T-helper 9 cell (primary cell): ENCODE measurements at places on chromosomes 13 and 19.

GRCh38 chr13:101489643-101490405, 37.3 kb downstream of the ITGBL1 start:
- no peak for DNase-seq

DNA sequence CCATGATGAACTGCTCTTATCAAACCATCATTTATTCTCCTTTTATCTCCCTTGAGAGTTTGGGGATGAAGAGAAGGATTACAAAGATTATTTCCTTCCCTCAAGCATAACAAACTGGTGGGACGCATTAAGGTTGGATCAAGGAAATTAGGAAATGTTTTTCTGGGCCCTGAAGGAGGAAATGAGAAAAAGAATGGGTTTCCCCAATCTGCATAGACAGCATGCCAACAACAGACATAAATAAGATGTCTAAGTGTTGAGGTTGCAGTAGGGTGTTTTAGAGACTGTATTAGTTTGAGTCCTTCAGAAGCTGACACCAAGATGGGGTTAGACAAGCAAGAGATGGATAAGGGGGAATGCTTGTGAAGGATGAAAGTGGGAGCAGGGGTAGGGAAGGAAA, 7.3 kb downstream of the EPSTI1 start:
- no peak for DNase-seq

DNA sequence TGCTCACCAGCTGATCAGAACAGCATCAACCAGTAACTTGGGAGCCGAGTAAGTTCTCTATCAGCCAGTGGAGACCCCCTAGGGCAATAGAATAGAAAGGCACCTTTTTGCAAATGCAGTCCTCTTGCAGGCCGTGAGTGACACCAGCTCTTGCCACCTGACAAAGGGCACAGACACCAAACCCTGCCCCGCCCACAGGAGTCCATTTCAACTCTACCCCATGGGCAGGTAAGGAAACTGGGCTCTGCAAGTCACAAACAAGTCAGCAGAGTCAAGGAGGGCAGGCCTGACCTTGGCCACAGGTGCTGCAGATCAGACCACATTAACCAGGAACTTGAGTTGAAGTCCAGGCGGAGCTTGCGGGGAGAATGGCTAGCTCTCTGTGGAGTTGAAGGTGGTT, 77.4 kb upstream of the SPATA13 start:
- no peak for DNase-seq

DNA sequence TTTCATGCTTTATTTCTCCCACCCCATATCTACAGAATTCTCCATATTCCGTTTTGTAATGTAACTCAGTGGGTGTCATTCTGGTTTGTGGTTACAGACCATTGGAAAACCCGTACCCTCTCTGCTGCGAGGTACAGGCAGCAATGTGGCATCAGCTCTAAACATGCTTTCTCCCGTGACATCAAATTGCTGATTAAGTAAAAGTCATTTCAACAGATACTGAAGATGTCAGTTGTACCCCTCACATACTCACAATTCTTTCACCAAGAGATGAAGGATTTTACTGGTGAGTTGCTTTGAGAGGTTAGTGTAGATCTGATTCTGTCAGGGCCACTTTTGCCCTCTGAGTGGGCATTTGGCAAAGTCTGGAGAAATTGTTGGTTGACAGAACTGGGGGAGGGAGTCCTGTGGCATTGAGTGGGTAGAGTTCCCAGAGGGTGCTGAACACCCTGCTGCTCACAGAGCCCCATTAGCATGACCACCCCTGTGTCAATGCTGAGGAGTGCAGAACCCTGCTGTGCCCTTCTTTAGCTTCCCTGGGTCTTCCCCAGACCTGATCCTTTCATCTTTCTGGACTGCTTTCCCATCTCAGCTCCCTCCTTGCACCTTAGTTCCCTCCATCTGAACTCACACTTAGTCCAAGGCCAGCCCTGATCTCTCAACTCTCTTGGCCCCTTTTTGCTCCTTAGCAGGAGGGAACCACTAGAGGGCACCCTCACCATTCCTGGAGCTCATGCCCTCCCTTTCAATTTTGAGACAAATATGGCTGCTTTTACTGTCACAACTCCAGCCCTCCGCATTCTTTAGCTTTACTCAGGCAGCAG, 39.9 kb upstream of the CEACAM8 start:
- DNase-seq: peak; percentile 5

- DNase-seq: peak; percentile 43
Observed at GRCh38 chr19:912181-913079, 589 bp downstream of the R3HDM4 start.

DNA sequence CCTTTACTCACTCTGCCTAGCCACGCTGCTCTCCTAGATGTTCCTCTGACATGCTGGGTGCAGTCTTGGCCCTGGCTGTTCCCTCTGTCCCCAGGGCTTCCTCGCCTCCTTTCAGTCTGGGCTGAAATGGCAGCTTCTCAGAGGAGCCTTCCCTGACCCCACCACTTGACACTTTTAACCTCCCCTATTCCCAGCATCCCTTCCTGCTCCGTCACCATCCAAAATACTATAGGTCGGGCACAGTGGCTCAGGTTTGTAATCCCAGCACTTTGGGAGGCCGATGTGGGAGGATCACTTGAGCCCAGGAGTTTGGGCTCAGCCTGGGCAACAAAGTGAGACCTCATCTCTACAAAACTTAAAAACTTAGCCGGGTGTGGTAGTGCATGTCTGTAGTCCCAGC, 2.6 kb downstream of the FAM187B start:
- DNase-seq: no peak

- no peak for DNase-seq
Observed at GRCh38 chr13:57314897-57315520, 148.0 kb downstream of the PRR20E start.

DNA sequence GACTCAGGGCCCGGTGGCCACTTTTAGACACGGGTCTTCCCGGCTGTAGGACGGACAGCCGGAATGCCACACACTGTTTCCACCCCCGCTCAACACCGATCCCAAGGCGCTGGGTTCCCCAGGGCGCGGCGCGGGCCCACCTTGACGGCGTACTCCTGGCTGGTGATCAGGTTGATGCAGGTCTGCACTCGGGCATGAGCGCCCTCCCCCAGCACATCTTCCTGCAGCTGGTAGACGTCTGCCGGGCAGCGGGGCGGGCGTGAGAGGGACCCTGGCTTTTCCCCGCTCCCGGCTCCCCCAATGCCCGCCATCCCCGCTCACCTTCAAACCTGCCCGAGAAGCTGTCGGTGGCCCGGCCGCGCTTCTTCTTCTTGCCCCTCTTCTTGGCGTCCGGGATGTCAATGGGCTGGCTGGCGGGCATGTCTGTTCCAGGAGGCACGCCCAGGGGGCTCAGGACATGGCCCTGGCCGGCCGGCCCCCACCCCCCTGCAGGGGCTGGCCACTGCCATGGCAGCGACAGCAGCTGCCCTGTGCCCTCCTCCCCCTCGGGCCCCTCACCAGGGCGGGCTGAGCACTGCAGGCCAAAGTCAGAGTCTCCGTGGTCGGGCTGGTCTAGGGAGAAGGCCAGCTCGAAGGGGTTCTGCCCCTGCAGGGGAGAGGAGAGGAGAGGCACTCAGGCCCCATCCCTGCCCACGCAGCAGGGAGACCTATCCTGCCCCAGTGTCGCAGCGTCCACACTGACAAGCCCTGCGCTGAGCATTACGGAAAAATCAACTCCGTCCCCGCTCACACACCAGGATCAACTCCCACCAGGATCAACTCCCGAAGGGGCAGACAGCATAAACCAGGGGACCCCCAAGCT, 4.8 kb downstream of the MKNK2 start:
- DNase-seq: no peak

DNA sequence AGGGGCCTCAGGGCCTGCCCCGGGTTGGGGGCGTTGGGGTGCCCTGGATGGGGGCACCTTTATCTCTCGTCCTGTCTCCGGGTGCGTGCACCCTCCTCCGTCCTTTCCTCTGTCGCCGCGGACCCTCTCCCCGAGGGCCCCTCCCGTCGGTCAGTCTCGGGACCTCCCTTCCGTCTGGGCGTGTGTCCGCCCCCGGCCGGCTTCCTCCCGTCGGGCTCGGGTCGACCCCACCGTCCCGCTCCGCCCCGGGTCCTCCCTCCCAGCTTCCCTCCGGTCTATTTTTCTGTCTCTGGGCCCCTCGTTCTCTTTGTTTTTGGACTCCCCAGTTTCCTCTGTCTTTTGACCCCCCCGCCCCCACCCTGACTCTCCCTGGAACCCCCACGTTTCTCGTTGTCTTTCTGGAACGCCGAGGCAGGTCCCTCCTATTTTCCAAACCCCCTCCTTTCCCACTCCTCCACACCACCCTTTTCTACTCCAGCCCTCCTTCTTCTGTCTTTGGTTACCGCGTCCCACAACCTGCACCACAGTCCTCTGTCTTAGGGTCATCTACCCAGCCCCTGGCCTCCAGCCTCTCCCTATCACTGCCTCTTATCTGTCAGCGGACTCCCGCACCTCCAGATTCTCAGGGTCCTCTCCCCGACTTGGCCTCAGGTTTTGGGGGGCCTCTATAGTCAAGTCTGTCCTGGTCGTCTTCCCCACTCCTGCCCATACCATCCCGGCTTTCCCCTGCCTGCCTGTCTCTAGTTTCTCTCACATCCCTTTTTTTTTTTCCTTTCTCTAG, 757 bp downstream of the EGLN2 start:
- no peak for DNase-seq
